Activated T-helper 1 cell treated with anti-CD3 and anti-CD28 coated beads, Interleukin-12 subunit alpha, Interleukin-12 subunit beta, Interleukin-2, Interleukin-4 antibody, amounts not matched to agents 30 ng/mL and 10 ng/mL and 1 ng/mL, durations not matched to agents 14 hours and 24 hours and 36 hours (primary cell): ENCODE measurements at places on chromosomes 12 and 14.

- DNase-seq: peak; percentile 60
Observed at GRCh38 chr14:85934123-85934885, 404.4 kb downstream of the FLRT2 start.

GRCh38 chr12:5376591-5377207, 55.2 kb upstream of the NTF3 start:
- DNase-seq: no peak

DNA sequence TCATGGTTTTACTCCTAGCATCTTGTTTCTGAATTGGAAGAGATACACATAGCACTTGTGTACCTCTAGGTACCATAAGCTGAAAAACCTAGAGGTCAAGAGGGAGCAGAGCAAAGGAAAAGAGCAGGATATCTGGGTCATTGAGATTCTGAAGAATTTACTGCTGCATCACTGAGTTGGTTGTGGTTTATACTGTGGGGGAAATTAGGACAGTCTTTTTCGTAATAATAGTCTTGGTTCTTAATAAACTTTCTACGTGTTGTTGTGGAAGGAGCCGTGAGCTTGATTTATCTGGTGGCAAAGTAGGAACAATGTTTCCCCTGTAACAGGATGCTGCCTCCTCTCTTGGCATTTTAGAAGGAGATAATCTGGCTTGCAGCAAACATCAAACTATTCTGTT, 80.2 kb downstream of the SLC4A8 start:
- DNase-seq: no peak

DNA sequence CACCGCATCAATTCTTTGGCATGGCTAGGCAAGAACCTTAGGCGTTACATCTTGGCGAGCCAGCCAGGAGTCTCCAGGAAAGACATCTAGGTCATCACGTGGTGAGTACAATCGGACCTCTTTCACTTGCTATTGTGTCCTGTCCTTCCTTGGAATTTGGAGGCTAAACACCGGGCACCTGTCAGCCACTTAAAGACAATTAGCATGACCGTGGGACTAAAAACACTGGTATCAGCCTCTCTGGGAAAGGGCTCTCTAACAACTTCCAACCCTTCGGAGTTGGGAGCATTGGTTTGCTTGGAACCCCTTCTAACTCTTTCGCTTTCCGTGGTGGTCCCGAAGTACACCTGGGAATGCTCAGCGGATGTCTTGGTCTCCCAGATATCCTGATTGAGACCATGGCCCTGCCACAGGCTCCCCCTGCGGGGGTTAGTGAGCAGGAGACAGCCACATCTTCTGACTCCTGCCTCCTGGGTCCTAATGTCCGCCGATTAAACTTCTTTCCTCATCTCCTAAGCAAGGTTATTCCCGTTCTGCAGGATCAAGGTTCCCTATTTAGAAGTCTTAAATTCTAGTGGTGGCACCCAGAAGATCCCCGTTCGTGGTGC, 971.7 kb downstream of the FSCB start:
- DNase-seq: no peak

DNA sequence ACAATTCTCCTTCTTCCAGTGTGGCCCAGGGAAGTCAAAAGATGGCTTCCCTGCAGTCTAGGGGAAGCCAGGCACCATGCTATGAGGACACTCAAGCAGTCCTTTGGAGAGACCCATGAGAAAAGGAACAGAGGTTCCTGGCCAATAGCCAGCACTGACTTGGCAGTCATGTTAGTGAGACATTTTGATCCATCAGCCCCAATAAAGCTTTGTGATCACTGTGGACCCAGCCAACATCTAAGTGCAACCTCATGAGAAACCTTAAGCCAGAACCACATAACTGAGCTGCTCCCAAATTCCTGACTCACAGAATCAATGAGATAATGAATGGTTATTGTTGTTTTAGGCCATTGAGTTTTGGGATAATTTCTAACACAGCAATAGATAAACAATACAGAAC, 51.0 kb upstream of the NAP1L1 start:
- DNase-seq: no peak

GRCh38 chr12:99529966-99530365, 117.6 kb upstream of the GARIN6 start:
- DNase-seq: no peak
